ENCODE measurements at places on chromosomes 13 and 19.

- no peak for DNase-seq
These were observed 12.1 kb downstream of the MBNL2 start for GRCh38 chr13:97234236-97234635.

- no peak for DNase-seq
These were observed 6.7 kb downstream of the POLR2E start for GRCh38 chr19:1088416-1089010.

GRCh38 chr13:47109028-47109427, 212.2 kb upstream of the HTR2A start:
- no peak for DNase-seq

DNA sequence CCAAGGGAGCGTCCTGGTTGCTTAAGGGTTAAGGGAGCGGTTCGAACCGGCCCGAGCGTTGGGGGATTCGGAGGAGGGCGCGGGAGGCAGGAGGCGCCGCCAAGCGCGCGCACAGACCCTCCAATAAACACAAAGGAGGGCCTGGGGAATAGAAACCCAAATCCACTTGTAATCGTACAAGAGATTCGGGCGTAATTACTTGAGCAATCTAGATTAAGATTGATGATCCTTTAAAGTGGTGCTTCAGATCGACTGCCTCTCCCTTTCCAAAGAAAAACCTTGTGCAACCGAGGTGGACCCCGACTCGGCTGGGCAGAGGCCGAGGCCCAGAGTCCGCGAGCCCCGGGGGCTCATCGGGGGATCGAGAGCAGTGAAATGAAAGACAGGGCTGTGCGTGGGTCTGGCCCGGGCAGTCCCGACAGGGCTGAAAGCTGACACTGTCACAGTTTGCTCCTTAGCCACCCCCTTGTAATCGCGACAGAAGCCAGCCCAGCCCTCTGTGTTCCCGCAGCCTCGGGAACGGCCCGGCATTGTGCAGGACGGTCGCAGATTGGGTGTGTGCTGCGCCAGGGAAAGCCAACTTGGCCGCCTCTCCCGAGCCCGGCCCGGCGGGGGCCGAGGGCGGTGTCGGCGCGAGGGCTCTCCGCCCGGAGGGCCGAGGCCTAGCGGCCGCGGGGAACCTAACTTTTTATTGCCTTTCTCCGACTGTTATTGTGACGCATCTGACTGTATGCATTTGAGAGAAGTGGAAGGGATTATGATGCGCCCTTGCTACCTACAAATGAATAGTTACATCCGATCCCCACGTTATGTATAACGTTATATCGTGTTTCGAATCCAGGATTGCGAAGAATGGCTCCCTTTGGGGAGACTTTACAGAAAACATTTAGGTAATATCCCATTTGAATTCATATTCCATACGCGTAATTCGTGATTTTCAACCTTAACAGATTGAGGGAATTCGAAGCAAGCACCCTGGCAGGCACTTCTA, 5.5 kb downstream of the MAB21L1 start:
- no peak for DNase-seq

DNA sequence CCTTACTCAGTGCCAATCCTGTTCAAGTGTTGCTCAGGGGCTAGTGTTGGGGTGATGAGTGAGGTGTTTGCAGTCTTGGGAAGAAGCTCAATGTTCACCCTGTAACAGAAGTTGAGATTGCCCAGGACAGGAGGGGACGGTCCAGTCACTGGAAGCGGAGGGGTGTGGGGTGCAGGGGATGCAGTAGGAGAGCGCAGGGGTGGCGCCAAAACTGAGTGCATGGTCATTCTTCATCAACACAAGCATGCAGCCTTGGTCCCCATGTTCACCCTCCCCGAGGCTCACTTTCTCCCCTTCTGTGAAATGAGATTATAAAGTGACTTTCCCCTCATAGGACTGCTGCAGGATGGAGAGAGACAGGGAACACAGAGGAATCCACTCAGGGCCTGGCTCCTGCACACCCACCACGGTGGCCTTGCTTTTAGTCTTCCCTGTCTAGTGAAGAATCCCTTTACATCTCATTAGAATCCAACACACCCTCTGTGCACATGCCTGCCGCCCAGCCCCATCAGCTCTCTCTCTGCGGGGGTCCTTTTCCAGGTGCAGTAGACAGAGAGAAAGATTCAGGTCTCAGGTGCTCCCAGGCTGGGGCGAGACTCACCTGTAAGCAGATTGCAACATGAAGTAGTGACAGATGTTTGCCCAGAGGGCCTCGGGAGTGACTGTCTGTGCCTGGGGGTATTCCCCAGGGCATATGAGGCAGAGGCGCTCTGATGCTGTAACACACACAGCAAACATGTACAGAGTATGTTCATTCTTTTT, 93.2 kb downstream of the TSHZ3 start:
- no peak for DNase-seq

DNA sequence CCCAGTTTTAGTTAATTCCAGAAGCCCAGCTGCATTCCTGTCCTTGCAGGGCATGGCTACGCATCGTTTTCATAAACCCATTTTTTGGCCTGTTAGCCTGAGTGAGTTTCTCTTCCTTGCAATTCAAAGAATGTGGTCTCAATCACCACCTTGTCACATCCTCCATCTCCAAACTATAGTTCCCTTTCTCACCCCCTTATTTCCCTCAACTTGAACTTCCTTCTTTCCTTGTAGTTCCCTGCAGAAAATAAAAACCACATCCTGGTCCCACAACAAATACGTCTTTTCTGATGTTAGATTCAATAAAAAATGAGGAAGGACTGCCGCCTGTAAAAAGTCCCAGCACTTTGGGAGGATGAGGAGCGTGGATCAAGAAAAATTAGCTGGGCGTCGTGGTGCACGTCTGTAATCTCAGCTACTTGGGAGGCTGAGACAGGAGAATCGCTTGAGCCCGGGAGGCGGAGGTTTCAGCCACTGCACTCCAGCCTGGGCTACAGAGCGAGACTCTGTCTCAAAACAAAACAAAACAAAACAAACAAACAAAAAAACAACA, 13.2 kb downstream of the ADGRE3 start:
- DNase-seq, result no peak

DNA sequence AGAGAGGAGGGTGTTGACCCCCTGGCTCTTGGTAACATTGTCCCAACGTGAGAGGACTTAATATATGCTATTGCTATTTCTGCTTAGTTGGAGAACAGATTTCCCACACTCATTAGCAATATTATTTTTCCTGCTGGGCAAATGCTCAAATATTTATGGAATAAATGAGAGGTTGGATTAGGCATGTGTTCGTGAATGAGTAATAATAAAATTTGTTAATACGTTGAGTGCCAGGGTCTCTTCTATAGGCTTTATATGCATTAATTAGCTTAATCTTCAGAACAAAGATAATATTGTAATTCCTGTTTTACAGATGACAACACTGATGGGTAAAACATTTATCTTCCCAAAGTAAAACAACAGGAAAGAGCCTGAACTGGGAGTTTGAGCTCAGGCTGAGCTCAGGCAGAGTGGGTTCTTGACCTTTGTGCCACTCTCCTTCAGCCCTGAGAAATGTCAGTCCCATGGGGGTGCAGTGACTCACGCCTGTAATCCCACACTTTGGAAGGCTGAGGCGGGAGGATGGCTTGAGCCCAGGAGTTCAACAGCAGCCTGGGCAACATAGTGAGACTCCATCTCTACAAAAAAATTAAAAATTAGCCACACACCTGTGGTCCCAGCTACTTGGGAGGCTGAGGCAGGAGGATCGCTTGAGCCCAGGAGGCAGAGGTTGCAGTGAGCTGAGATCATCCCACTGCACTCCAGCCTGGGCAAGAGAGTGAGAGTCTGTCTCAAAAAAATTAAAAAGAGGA, 1.2 kb downstream of the ZNF233 start:
- DNase-seq, result no peak

- no peak for DNase-seq
These were observed 13.7 kb upstream of the IZUMO2 start for GRCh38 chr19:50176775-50177174.

All from effector memory CD8-positive, alpha-beta T cell (primary cell).